ENCODE measurements at places on chromosomes 7 and 10.

DNA sequence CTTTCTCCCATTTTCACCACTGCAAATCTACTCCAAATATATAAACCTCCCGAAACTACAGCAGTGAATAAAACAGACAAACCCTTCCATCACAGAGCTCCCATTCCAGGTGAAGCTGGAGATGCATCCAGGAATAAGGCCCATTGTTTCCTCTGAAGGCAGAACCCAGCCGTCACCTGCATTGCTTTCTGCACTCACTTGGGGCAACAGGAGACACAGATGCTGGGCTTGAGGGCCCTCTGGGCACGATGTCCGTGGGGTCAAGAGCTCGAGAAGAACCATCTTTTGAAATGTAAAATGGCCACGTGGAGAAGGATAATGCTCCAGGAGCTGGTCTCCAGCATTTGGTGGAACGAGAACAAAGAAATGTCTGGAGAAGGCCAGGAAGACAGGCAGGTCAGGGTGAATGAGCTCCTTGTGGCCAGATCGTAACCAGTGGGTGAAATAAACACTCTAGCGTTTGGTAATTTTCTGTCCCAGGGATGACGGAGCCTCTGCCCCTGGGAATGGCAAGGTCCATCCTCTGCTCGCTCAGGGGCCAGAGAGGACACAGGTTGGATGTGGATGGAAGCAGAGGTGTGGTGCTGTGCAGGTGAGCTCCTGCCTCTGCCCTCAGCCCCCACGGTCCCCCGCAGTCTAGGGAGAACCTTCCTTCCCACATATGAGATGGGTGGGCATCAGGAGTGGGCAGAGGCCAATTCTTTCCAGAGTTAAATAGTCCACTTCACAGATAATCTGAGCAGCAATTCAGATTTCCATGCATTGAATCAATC is 556.1 kb downstream of the DNAJB6 start:
- DNase-seq: no peak

GRCh38 chr7:151177310-151177709 is 9.7 kb downstream of the ASB10 start:
- no peak for DNase-seq

DNA sequence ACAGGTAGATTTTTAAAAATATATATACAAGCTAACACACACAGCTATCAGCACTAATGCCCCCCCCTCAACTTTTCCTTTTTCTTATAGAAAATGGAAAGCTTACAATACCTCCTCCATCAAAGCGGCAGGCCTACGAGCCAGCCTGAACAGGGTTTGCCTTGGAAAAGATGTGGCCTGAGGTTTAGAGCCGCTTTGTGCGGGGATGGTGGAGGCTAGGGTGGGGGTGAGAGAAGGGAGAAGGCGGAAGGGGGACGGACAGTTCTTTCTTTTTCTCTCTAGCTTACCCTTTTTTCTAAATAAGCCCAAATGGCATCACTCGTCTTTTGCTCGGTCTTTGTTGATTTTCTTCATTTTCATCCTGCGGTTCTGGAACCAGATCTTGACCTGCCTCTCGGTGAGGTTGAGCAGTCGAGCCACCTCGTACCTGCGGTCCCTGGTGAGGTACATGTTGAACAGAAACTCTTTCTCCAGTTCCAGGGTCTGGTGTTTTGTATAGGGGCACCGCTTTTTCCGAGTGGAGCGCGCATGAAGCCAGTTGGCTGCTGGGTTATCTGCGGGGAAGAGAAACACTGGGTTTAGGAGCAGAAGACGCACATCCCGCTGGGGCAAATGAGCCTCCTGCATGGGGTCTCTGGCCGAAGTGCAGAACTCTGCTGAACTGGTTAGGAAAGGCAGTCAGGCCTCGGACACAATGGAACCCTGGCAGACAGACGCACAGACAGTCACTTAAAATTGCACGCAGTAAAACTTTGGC is 1.9 kb downstream of the HOXA9 start:
- no peak for DNase-seq

DNA sequence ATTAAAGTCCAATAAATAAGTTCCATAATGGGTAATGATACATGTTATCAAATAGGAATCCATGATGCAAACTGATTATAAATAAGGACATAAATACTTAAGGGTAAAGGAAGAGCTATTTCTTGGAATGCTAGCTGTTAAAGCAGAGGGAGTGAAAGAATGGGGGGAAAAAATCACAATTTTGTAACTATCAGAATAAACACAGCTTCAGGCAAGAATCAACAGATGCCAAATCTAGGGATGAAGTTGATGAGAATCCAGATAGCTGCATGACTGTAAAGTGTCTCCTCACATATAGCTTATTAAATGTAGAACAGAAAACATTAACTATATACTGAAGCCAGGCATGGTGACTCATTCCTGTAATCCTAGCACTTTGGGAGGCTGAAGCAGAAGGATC is 4.9 kb downstream of the IPMK start:
- no peak for DNase-seq

GRCh38 chr7:137601642-137602041 is 245.1 kb downstream of the DGKI start:
- no peak for DNase-seq

DNA sequence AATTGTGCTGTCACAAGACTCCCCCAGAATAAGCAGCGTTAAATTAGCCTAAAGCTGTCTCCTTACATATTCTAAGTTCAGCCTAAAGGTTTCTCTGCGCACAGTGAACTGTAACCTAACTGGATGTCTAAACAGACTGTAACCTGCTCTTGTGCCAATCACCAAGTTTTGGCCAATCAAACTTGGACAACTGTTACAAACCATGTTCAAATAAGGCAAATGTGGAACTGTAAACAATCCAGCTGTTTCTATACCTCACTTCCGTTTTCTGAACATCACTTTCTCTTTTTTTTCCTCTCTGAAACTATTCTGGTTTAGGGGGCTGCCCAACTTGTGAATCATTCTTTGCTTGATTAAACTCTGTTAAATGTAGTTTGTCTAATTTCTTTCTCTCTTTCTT is 252.2 kb upstream of the HABP2 start:
- DNase-seq: no peak

DNA sequence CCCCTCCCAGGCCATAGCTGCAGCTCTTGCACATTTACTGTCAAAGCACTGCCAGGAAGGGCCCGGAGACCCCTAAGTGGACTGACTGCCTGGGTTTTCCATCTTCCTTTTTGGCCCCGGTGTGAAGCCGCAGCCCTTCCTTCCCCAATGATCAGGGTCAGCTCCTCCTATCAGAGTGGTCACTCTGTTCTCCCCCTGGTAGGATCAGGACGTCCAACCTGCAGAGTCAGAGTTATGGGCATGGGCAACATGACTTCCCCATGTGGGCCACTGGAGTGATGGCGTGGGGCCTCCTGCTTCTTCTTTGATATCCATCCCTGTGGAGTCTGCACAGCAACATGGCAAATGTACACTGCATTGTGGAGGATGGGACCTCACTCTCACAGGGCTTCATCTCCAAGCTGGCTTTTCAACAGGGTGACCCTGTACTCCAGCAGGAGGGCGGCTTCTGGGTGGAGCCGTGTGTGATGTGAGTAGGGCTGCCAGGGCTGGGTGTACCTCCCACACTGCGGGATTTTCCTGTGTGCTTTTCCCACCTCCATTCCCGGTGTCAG is 6.4 kb upstream of the RAMP3 start:
- no peak for DNase-seq

- no peak for DNase-seq
Observed at GRCh38 chr10:43870968-43871439, 222.3 kb upstream of the ZNF32 start.

DNA sequence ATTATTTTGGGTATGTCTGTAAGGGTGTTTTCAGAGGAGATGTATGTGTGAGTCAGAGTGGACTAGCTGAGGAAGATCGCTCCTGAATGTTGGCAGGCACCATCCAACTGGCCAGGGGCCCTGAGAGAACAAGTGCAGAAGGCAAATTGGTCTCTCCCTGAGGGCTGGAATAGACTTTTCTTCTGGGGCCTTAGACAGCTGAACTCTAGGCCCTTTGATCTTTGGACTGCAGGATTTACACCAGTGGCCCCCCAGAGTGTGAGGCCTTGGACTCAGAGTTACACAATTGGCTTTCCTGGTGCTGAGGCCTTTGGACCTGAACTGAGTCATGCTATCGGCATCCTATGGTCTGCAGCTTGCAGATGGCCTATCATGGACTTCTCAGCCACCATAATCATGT is 217.2 kb downstream of the REEP3 start:
- no peak for DNase-seq

- DNase-seq: no peak
Observed at GRCh38 chr7:34357068-34357467, 300.9 kb upstream of the NPSR1 start.

- DNase-seq: no peak
Observed at GRCh38 chr10:85888004-85888403, 478.6 kb downstream of the GRID1 start.

DNA sequence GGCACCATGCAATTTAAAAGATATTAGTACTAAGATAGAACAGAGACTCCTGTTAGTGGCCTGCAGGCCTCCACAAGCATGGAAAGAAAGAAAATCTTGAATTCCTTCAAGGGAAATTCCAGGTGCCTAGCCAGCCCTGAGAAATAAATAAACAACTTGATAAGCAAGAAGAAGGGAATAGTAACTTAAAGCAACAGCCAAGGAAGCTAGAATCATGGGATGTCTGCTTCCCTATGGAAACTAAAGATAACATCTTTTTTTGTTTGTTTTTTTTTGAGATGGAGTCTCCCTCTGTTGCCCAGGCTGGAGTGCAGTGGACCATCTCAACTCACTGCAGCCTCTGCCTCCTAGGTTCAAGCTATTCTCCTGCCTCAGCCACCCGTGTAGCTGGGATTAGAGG is 128.6 kb downstream of the SKIDA1 start:
- no peak for DNase-seq

DNA sequence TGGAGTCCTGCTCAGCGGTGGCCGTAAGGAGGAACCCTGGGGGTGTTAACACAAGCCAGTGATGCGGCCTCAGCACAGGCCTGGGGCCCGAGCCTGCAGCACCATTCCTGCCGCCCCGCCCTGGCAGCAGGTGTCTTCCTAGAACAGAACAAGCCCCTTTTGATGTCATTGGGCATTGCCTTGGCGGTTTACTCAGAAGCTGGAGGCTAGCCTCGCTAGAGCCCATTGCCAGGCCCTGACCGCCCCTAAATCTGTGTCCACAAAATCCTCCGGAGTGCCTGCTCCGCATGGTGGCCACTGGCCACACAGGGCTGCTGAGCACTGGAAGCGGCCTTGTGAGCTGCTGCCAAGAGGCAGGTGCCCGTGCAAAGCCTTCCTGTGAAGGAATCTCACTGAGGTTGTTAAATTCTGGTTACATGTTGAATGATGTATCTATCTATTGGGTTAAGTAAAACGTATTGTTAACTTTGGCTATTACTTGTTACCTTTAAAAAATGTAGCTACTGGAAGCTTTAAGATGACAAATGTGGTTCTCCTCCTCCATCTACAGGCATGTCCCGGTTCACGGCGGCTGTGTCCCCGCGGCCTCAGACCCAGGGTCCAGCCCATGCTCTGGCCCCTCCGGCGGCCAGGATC is 1.2 kb upstream of the INPP5A start:
- no peak for DNase-seq

All from stimulated activated CD4-positive, alpha-beta T cell treated with anti-CD3 and anti-CD28 coated beads, Interleukin-2, amount 100 ng/mL, for 48 hours (primary cell).